K562 (cell line): ENCODE measurements at places on chromosomes 16 and 17.

DNA sequence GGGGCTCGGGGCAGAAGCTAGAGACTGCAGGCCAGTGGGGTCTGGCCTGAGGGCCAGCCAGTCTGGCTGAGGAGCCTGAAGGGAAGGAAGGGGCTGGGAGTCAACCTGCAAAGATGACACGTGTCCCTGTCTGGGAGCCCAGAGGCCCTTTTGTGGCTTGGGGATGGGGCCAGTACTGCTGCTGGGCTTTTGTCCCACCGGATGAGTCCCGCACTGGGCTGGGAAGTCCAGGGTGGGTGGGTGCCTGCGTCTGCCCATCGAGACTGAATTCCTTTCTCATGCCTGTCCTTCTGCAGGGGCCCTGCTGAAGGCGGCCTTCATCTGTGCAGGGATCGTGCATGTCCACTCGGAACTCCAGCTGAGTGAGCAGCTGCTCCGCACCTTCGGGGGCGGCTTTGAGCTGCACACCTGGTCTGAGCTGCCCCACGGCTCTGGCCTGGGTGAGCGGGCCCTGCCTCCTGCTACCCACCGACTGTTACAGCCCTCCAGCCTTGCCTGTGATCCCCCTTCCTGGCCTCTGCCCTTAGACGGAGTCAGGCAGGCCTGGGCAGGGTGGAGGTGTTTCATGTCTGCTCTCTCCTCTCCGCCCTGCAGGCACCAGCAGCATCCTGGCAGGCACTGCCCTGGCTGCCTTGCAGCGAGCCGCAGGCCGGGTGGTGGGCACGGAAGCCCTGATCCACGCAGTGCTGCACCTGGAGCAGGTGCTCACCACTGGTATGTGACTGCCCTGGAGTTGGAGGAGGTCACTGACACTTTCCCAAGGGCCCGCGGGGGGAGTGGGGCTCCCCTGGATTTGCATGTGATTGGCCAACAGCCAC, 20.9 kb downstream of the FCSK start:
- DNase-seq, result no peak

DNA sequence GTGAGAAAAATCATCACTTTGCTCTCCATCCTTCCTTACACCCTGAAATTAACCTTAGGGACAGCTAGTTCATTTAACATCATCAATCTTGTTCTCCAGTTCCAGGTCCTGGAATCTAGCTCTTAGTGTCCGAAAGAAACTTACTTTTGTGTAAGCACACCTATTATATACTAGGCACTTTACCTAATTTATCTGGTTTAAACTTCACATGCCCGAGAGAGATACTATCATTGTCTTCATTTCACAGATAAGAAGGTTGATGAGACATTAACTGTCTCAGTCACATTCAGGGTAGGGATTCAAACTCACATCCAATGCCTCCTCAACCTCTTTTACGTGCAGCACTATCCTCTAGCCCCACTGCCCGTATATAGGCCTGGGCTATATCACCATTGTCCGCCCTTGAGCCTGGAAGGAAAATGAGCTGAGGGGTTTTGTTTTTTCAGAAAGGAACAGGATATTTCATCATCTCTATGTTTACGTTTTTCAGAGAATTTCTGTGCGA, 501 bp upstream of the AP2B1 start:
- no peak for DNase-seq

DNA sequence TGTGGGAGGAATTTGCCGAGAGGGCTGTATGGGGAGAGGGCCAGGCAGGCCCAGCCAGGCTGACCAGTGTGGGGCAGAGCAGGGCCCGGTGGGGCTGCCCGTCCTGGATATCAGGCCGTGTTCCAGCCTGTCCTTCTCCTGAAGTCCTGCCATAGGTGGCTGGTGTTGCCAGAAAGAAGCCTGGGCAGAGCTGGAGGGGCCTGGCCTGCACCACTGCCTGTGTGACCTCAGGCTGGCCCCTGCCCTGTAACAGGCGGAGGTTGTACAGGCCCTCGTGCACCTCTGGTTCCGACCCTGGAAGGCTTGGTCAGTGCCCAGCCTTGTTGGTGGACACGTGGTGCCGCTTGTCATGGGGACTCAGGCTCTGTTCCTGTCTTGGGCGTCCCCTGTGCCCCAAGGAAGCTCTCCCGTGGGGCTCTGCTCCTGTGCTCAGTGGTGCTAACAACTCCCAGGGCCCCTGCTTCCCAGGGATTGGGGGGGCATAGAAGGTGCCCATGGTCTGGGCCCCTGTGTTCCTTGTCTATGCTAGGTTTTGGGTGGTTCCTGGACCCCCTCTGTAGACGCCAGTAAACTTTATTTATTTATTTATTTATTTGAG, 33.3 kb downstream of the ADCY7 start:
- DNase-seq, result no peak

GRCh38 chr17:72560303-72561247, 439.8 kb downstream of the SOX9 start:
- peak; percentile 78 for DNase-seq

DNA sequence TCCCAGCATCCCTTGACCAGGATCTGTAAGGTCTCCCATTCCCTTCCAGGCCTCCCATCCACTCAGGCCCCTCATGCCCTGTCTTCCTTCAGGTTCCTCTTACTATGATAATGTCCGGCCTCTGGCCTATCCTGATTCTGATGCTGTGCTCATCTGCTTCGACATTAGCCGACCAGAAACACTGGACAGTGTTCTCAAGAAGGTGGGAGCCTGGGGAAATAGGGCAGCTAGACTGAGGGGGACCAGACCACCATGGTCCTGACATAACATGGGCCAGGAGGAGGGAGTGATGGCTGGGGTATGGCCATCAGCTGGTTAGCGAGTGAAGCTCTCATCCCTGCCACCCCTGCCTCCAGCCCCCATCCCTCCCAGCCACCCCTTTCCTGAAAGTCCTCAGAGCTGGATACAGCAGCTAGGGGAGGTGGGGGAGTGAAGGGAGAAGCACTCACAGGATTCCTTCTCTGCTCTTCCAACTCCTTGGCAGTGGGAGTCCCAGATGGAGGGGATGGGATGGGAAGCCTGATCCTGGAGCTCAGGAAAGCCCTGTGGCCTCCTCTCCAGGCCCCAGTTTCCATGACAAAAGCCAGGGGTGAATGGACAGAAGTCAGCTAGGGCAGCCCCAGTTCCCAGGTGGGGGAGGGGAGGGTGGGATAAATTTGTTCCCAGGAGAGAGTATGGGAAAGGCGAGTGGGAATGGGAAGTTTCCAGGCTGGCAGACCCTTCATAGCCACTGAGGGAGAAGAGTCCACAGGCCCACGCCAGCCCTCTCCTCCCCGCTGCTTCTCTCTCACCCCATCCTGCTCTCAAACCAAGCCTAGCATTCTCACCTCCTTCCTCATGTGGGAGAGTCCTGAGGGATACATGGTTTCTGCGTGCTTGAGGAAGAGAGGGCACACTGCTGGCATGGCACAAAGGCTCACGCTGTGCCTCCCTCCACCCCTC, 2.3 kb downstream of the RND2 start:
- no peak for DNase-seq

- peak; percentile 84 for DNase-seq
These were observed 410 bp upstream of the HOXB5 start for GRCh38 chr17:48593840-48594537.

- no peak for DNase-seq
These were observed 53.6 kb upstream of the ATF7IP2 start for GRCh38 chr16:10332241-10332640.

DNA sequence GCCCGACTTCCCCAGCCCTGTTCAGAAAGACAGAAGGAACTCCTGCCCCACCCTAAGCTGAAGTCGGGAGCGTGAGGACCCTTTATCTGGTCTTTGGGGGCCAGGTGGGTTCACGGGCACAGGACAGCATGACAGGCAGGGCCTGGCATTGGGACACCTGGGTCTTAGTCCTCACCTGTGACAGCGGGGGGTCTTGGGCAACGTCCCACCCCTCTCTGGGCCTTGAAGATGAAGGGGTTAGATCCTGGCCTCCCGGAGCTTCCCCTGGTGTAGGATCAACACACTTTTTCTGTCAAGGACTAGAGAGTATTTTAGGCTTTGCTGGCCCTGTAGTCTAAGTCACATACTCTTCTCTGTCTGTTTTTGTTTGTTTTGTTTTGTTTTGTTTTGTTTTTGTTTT, 65.1 kb downstream of the JPH3 start:
- no peak for DNase-seq
